Left ventricle myocardium superior (tissue), 1 donor: ENCODE measurements at places on chromosomes 11 and 22.

DNA sequence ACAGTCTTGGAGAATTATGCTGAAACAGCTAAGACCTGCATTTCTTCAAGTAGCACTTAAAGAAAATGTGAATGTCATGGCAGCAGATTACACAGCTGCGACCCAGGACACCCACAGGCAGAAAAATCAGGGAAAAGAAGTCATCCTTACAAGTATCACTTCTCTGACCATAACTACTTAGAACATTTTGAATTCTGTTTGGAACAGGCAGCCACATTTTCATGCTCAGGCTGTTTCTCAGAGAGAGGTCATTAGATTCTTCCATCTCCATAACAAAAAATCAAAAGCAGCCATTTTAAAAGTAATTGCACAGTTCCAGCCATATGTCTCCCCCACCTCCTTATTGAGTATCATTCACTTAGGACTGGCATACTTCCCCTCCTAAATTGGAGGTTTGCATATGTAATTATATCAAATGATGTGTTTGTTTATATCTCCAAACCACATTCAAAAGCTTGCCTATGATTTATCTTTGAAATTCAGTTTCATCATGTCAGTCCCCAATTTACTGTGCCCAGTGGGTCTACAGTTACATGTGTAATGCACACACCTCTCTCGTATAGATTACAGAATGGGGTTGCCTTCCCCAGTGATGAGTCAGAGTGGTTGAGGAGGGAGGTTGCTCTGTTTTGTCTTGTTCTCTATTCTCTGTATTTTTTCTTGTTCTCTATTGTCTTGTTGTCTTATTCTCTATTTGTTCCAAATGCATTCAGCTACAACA is 276.5 kb upstream of the MTNR1B start:
- no peak for DNase-seq

DNA sequence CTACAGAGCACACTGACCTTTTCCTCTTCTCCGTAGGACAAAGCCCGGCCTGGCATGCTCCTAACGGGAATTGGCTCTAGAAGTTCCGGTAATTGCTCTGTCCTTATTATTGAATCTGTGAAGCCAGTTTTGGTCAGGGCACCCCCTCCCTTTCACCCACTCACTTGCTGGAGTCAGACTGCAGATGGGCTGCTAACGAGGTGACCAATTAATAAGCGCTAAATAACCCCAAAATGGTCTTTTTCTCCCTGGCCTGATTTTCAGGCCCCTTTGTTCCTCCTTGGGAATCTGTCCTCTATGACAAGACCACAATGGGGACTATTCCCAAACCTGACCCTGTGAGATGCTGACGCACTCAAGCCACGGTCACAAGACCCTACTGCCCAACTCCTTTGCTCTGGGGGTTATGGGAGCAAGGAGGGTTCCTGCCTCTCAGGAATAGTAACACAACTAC is 610.0 kb upstream of the CADM1 start:
- no peak for DNase-seq

DNA sequence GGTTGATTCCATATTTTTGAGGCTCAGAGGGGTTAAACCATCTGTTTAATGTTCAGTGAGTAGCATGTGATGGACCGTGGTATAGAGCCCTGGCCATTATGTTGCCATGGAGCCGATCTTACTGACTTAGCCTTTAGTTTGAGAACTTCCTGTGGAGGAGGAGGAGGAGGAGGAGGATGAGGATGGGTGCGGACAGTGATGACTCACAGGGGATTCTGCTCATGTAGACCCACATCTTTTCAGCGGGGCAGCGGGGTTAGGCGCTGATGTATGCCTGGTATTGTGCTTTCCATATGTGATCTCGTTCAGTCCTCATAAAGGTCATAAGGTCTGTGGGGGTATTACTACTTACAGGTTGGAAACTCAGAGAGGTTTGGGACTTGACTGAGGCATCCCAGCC is 13.9 kb downstream of the STX3 start:
- no peak for DNase-seq

DNA sequence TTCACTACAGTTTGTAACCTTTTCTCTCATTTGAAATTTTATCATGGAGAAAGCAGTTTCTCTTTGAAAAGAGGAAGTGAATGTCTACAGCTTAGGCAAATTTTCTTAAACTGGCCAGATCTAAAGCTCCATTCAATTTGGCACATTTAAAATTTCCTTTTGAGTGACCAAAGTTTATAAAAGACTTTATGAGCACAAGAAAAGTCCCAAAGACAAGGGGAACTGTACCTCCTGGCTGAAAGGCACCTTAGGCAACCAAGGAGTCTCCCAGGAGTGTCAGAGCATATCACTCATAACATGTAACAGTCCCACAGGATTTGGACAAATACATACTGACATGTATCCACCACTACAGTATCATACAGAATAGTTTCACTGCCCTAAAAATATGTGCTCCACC is 41.3 kb downstream of the NARS2 start:
- no peak for DNase-seq

GRCh38 chr11:73539506-73540084 is 58.3 kb downstream of the FAM168A start:
- DNase-seq: no peak

DNA sequence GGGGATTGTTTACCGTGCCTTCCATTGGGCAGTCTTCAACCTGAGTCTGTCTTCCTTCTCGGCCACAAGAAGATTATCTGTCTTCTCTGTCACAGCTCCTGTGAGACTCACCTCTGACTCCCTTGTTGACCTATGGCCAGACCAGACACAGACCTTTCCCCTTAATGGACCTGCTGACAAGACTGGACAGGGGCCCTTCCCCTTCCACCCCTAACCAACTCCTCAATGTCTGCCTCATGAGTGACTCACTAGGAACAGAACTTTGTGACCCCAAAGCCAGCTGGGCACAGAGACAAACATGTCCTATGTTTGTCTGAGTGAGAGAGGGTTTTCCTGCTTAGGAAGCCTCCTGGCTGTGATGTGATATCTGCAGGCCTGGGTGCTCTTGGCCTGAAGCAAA is 405.0 kb downstream of the BRD1 start:
- no peak for DNase-seq

GRCh38 chr11:47724041-47724729 is 9.0 kb upstream of the AGBL2 start:
- DNase-seq: no peak
